Right atrium auricular region (tissue), 2 donors: ENCODE measurements at places on chromosomes 3 and 15. TPM values are rescaled to one million over a fixed set of nuclear protein-coding genes. Genes with fewer than 3 reads are reported as not detected.

GABRR3 gene
- not detected for total RNA-seq

DNA sequence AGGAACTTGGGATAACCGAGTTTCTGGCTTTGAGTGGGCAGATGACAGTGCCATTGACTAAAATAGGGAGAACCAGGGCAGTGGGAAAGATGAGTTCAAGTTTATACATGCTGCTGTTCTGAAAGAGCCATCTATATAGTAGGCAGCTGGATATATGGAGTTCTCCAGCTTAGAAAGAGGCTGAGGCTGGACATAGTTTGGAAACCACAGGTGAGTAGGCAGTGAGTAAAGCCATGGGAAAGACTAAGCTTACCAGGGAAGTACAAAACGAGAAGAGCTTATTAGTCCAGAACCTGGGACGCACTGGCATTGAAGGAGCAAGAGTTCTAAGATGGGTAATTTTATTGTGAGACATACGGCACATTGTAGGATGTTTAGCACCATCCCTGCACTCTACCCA is 54.2 kb downstream of the MSL2 start:
- DNase-seq: no peak

CPEB1 gene
- total RNA-seq: 3.3 TPM

- DNase-seq: no peak
Measured at GRCh38 chr3:183038757-183039156, 58.4 kb upstream of the DCUN1D1 start.

IL16 gene
- 12.1 TPM for total RNA-seq

GRCh38 chr15:75653347-75653913 is 5.7 kb downstream of the SNX33 start:
- DNase-seq: no peak

GRCh38 chr3:89434621-89435380 is 327.4 kb downstream of the EPHA3 start:
- no peak for DNase-seq

GRCh38 chr3:70546679-70547078 is 234.2 kb upstream of the MDFIC2 start:
- DNase-seq: no peak

CP gene
- total RNA-seq: 6.8 TPM

GRCh38 chr3:30333903-30334302 is 272.5 kb upstream of the TGFBR2 start:
- DNase-seq: no peak

GRCh38 chr15:74635228-74635627 is 19.6 kb downstream of the CLK3 start:
- no peak for DNase-seq

CCDC54 gene
- total RNA-seq: not detected

DNA sequence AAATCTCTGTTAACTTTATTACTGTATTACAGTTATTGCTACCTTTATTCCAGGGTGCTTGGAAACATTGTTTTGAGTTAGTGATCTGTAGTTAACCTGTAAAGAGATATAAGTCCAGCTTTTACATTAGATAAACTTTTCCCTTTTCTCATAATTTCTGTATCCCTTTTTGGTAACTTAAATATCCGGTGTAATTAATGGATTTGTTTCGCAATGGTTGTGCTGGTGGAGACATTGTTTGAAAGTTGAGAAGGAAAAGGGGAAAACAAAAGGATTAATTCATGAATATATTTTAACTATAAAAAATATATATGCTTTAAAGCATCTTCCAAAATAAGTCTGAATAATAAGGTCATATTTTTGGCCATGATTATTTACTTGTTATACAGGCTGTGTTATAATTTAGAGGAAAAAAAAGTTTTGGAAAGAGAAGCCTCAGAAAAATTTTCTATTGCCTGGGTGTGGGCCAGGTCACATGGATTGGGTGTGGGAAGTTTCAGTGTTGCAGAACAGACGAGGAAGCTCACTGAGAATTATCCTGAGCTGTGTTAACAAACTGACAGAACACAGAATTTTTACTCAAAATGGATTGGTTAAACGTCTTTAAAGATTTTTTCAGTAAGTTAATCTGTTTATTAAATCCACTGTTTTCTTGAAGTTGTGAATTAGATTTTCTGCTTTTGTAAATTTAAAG is 27.7 kb upstream of the IL20RB start:
- no peak for DNase-seq

NOX5 gene
- 0.16 TPM for total RNA-seq

DNA sequence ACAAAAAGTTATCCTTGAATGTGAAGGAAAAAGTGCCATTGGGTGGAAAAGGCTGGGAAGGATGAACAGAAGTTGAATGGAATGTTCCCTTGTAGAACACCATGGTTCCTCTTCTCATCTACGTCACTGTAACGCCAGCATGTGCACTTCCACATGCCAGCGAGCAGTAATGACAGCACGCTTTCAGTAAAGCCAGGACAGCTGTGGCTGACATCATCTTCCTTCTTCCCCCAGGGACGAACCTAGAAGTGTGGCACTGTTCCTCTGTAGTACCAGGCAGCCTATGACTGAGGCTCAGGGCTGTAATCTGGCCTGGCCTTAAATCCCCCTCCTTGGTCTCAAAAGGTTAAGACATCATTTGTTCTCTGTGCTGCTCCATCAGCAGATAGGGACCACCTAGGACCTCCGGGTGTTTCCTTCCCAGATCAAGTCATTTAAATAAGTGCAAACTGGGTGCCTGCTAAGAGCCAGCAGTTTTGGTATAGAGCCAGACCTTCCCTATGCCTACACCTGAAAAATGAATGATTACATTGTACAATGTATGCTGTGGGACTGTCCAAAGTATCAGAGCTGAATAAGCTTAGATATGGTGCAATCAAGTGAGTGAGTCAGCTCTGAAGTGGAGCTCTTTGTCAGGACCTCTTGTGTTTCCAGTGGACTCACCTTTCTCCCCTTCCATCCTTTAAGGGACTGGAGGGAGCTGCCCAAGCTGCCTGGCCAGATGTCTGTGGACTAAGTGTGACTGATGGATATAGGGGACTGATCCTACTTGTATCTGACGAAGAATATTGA is 5.6 kb upstream of the SRPRB start:
- no peak for DNase-seq

DNA sequence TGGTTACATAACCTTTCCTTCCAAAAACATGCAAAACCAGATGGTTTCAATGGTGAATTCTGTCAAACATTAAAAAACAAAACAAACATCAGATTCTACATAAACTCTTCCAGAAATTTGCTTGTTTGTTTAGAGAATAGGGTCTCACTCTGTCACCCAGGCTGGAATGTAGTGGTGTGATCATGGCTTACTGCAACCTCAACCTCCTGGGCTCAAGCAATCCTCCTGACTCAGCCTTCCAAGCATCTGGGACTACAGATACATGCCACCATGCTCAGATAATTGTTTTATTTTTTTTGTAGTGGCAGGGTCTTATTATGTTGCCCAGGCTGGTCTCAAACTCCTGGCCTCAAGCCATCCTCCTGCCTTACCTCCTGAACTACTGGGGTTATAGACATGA is 36.1 kb downstream of the FBXL2 start:
- no peak for DNase-seq

DNA sequence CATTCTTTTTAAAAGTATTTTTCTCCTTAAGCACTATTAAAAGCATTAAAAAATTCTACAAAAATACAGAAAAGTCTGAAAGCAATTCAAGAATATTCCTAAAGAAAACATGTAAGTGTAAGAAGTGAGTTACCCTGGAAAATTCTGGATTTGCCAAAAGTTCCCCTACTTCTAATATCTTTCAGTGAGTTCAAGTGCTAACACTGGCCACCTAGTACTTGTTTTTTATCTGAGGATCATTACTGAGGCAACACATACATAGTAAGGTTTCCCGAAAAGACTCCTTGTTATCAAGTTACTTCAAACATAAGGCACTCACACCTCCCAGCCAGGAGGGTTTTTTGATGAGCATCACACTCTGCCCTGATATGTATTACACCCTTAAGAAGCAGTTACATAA is 158.4 kb downstream of the TIGIT start:
- DNase-seq: no peak

DNA sequence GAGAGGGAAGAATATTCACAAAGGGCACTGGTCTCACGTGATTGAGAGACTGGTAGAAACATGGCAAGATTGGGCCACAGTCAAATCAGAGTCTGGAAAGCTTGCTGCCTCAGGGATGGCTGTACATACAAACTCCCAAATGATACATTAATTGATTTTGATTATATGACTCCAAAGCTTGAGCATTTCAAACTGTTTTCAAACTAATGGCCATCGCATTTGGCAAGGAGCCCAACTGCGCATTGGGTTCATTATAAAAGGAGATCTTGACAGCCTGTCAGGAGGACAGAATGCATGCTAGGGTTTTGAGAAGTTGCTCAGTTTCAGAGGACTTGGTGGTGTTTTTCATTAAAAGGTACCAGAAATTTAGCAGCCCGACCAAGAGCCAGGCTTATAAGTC is 117.7 kb downstream of the PTPRG start:
- DNase-seq: no peak

GRCh38 chr3:135138776-135139175 is 343.7 kb downstream of the EPHB1 start:
- no peak for DNase-seq

- DNase-seq: no peak
Measured at GRCh38 chr3:119329551-119329950, 35.4 kb downstream of the ARHGAP31 start.

- DNase-seq: no peak
Measured at GRCh38 chr3:142940472-142940871, 23.0 kb downstream of the PAQR9 start.
